ENCODE measurements at places on chromosomes 13 and 19.

DNA sequence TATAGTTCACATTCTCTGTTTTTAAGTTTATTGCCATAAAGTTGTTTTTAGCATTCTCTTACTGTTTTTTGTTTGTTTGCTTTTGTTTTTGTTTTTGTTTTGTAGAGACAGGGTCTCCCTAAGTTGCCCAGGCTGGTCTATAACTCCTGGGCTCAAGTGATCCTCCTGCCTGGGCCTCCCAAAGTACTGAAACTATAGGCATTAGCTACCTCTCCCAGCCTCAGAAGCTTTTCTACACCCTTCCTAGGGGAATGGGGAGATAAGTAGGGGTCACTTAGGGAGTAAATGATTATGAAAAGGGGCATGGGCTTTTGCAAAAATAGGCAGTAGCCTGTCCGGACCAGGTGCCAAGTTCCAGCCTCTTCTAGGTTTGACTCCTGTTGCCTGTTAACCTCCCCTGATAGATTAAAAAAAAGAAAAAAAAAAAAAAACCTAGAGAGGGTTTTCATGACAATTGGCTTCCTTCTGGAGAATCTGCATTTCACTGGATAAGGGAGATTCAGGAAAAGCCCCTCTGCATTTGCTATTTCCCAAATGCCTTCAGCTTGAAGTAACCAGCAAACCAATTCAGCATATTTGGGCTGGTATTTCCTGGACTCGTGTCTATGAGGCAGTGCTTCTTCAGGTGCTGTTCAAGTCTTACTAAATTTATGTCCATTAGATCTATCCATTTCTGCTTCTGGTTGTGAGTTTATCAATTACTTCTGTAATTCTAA is 216.8 kb downstream of the TM9SF2 start:
- no peaks in the 10 kb centered on the region for H3K4me1 ChIP-seq
- peak; percentile 4 for DNase-seq
- no peak overlapping the region for H3K4me3 ChIP-seq
- no peak overlapping the region for H3K27ac ChIP-seq
- no peaks in the 10 kb centered on the region for H3K27me3 ChIP-seq
- H3K36me3 ChIP-seq: no peaks in the 10 kb centered on the region

- no peak overlapping the region for H3K4me3 ChIP-seq
- no peak for DNase-seq
- H3K36me3 ChIP-seq: no peaks in the 10 kb centered on the region
- peaks cover 76% of the 10 kb centered on the region for H3K27me3 ChIP-seq
Observed at GRCh38 chr19:35296644-35297514, 4.9 kb downstream of the MAG start.

- H3K4me1 ChIP-seq: no peaks in the 10 kb centered on the region
- DNase-seq: no peak
- no peak overlapping the region for H3K27ac ChIP-seq
- peaks cover 16% of the 10 kb centered on the region for H3K27me3 ChIP-seq
Observed at GRCh38 chr13:19567820-19568534, 6.6 kb upstream of the TPTE2 start.

GRCh38 chr13:102863590-102863989 is 17.8 kb downstream of the ERCC5 start:
- peaks cover 100% of the 10 kb centered on the region for H3K36me3 ChIP-seq
- no peak overlapping the region for H3K27ac ChIP-seq
- DNase-seq: no peak
- no peaks in the 10 kb centered on the region for H3K27me3 ChIP-seq

- H3K36me3 ChIP-seq: no peaks in the 10 kb centered on the region
- peak overlapping the region; percentile 99 for H3K27ac ChIP-seq
- DNase-seq: peak; percentile 80
- H3K4me3 ChIP-seq: peak overlapping the region; percentile 95
- H3K4me1 ChIP-seq: peaks cover 41% of the 10 kb centered on the region
Observed at GRCh38 chr13:27450921-27451471, 632 bp upstream of the MTIF3 start.

- no peak overlapping the region for H3K4me3 ChIP-seq
- no peaks in the 10 kb centered on the region for H3K36me3 ChIP-seq
- no peaks in the 10 kb centered on the region for H3K4me1 ChIP-seq
- no peak overlapping the region for H3K27ac ChIP-seq
Observed at GRCh38 chr13:47896546-47896945, 104.5 kb downstream of the SUCLA2 start.

DNA sequence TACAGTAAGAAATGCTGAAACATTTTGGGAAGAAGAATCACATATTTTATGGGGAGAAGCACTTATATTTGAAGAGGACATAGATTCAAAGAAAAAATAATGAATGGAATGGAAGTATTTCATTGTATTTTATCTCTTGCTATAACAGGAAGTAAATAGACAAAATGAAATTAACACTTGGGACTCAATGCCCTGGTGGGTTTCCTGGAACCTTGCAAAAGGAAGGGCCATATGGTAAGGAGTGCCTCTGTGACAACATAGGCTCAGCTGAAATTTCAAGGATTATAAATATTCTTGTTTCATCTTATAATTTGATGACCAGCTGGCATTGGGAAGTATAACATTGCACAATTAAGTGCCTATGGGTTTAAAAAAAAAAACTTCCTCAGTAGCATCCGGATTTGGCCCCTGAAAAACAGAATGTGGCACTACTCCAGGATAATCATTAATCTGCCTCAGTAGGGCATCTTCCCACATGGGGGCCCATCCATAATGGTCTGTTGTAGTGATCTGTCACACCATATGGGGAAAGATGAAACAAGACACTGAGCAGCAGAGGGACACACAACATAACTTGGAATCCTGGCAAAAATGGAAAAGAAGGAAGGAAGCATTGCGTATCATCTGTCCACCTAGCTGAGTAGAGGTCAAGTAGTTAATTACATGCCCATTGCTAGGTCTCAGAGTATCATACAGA is 321.6 kb downstream of the NDFIP2 start:
- no peak overlapping the region for H3K4me3 ChIP-seq
- H3K27ac ChIP-seq: no peak overlapping the region
- H3K4me1 ChIP-seq: no peaks in the 10 kb centered on the region
- DNase-seq: no peak
- no peaks in the 10 kb centered on the region for H3K27me3 ChIP-seq

- no peaks in the 10 kb centered on the region for H3K27me3 ChIP-seq
- no peak overlapping the region for H3K27ac ChIP-seq
- H3K4me3 ChIP-seq: no peak overlapping the region
- no peak for DNase-seq
- no peaks in the 10 kb centered on the region for H3K4me1 ChIP-seq
- H3K36me3 ChIP-seq: no peaks in the 10 kb centered on the region
Observed at GRCh38 chr13:50374517-50374916, 359.3 kb downstream of the KCNRG start.

DNA sequence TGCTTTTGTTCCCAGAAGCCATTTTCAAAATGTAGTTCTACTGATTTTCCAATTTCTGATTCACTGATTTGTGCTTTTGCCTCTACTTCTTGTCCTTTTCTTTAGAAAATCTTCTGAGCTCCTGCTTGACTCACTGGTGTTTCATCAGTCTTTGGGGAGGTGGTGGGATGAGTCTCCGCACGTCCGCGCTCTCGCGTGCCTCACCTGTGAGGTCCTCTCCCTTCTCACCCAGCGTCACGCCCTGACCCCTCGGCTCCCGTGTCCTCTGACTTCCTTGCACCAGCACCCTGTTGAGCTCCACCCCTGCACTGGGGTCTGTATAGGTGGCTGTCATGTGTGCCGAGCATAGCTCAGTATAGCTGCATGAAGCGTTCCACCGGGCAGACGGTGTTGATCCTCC is 52.7 kb upstream of the MCF2L start:
- H3K36me3 ChIP-seq: no peaks in the 10 kb centered on the region
- DNase-seq: no peak
- H3K27me3 ChIP-seq: peaks cover 26% of the 10 kb centered on the region
- H3K4me1 ChIP-seq: no peaks in the 10 kb centered on the region
- no peak overlapping the region for H3K27ac ChIP-seq
- H3K4me3 ChIP-seq: no peak overlapping the region

- H3K27ac ChIP-seq: no peak overlapping the region
- no peak for DNase-seq
- peaks cover 14% of the 10 kb centered on the region for H3K4me1 ChIP-seq
- H3K27me3 ChIP-seq: no peaks in the 10 kb centered on the region
- H3K4me3 ChIP-seq: no peak overlapping the region
Observed at GRCh38 chr13:73997964-73998363, 136.2 kb downstream of the KLF12 start.

- no peak overlapping the region for H3K27ac ChIP-seq
- peaks cover 8% of the 10 kb centered on the region for H3K4me1 ChIP-seq
- no peak overlapping the region for H3K4me3 ChIP-seq
- H3K27me3 ChIP-seq: no peaks in the 10 kb centered on the region
Observed at GRCh38 chr13:75694722-75695121, 58.6 kb downstream of the LMO7 start.

DNA sequence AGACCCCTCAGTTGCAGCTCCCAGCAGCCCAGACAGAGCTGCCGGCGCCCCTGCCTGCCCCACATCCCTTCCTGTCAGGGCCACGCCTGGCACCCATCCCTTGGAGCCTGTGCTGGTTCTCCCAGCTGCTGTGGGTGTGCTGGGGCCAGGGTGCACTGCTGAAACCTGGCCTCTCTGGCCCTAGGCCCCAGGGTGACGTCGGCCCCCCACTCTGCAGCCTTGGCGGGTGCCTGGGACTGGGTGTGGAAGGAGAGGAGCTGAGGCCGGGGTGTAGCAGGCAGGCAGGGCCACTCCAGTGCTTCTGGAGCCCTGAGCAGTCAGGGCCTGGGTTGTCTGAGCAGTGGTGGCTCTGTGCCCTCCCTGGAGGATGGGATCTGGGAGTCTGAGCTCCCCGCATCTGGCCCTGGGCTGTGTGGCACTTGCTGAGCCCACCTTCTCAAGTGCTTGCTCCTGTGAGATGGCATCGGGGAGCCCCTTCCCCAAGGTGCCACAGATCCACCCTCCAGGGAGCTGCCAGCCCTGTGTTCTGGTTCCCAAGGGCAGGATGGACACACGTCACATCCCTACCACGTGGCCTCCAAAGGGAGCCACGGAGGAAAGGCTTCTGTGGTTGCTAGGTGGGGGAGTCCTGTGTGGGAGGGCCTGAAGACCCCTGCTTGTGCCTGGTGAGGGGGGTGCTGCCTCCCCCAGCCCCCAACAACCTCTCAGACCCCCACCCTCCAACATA is 5.2 kb downstream of the PLEKHJ1 start:
- H3K36me3 ChIP-seq: peaks cover 62% of the 10 kb centered on the region
- no peaks in the 10 kb centered on the region for H3K27me3 ChIP-seq
- H3K4me1 ChIP-seq: peaks cover 72% of the 10 kb centered on the region
- peak overlapping the region; percentile 34 for H3K27ac ChIP-seq

DNA sequence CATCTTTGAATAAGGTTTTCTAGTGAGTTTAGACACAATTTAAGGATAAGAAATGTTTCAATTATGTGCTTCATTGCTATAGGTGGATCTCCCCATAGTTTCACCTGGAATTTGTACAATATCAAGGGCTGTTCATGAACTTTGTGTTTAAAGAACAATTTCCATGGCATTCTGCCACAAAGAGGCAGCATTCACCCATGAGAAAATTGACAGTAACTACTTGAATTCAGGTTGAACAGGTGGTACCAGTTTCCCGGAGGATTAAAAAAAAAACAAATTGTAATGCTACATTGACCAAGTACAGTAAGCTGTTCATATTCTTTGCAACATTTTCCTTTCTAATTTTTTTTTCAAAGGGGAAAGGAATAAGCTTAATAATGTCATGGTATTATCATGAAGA is 9.1 kb downstream of the SLITRK5 start:
- peaks cover 14% of the 10 kb centered on the region for H3K4me1 ChIP-seq
- peaks cover 24% of the 10 kb centered on the region for H3K27me3 ChIP-seq
- no peak overlapping the region for H3K27ac ChIP-seq
- no peaks in the 10 kb centered on the region for H3K36me3 ChIP-seq
- H3K4me3 ChIP-seq: no peak overlapping the region
- DNase-seq: no peak

DNA sequence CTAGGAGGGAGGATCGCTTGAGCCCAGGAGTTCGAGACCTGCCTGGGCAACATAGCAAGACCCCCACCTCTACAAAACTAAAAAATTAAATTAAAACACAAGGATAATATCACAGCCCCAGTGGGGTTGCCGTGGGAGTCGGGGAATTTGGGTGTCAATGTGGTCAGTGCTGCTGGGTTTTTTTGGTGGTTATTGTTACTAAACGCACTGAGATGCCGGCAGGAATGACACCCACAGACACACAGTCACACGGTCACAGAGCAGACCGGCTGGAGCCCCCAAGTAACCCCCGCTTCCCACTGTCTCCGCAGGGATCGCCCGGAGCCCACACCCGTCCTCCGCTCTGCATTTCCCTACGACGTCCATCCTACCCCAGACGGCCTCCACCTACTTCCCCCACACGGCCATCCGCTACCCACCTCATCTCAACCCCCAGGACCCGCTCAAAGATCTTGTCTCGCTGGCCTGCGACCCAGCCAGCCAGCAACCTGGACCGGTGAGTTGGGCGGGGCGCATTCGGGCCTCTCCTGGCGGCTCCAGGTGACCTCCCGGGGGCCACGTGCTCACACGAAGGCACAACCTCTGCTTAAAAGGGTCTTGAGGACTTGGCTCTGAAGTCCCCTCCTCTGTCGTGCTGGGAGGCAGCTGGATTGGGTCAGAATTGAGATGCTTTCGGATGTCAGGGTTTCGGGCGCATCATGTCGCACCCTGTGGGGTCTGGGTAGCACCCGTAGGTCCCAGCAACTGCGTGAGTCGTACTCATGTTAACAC is 28.0 kb downstream of the SMIM24 start:
- H3K36me3 ChIP-seq: peaks cover 97% of the 10 kb centered on the region
- H3K27ac ChIP-seq: peak overlapping the region; percentile 56
- no peak for DNase-seq

DNA sequence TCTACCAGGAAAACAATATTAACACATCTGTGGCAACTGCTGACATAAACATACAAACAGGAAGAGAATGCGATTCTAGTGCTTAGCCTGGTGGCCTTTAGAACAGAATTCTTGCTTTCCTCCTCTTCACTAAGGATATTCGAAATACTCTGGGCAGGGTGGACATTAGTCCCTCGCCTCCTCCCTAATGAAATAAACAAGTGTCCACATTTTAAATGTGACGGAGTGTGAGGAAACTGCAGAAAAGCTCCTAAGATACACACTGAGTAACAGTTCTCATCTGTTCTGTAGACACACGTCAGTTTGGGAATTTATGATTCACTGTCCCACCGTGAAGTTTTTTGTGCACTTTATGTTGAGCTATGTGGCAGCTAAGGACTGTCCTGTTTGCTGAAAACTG is 639 bp downstream of the STARD13 start:
- no peak for DNase-seq
- H3K4me3 ChIP-seq: peak overlapping the region; percentile 67
- no peaks in the 10 kb centered on the region for H3K36me3 ChIP-seq
- H3K27ac ChIP-seq: peak overlapping the region; percentile 92
- H3K4me1 ChIP-seq: peaks cover 50% of the 10 kb centered on the region

- H3K4me1 ChIP-seq: peaks cover 46% of the 10 kb centered on the region
- H3K27me3 ChIP-seq: no peaks in the 10 kb centered on the region
- H3K27ac ChIP-seq: peak overlapping the region; percentile 61
- no peak overlapping the region for H3K4me3 ChIP-seq
- H3K36me3 ChIP-seq: peaks cover 2% of the 10 kb centered on the region
Observed at GRCh38 chr19:44807162-44807561, 1.7 kb upstream of the BCAM start.

DNA sequence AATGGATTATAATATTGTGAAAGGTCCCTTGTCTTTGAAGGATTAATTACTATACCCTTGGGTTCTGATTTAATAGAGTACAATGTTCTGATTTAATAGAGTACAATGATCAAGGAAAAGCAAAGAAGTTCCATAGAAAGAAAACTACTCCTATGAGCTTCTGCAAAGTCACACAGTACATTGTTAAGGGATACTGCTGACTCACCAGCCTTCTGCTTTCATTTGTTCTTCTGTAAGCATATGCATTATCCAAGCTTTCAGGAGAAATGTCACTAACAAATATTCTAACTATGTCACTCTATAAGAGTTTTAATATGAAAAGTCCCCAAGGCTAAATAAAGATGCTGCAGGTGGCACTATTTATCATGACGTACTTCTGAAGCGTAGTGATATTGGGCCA is 396.7 kb downstream of the RFC3 start:
- no peaks in the 10 kb centered on the region for H3K36me3 ChIP-seq
- H3K27me3 ChIP-seq: no peaks in the 10 kb centered on the region

Data from suprapubic skin (tissue), 4 donors.